ENCODE measurements at places on chromosomes 1 and 21. TPM values are rescaled to one million over a fixed set of nuclear protein-coding genes. Genes with fewer than 3 reads are reported as not detected.

The PPIAL4G gene
- total RNA-seq: not detected

The KRTAP21-2 gene
- total RNA-seq: not detected

The CNKSR1 gene
- 0.52 TPM for total RNA-seq

The SERINC2 gene
- 4.6 TPM for total RNA-seq

The KLHDC9 gene
- 5.3 TPM for total RNA-seq

The MROH7 gene
- total RNA-seq: not detected

The GPR137B gene
- total RNA-seq: 6.5 TPM

The TTC39A gene
- 2.3 TPM for total RNA-seq

The MAP3K7CL gene
- not detected for total RNA-seq

The CNR2 gene
- not detected for total RNA-seq

The BLACAT1 gene
- not detected for total RNA-seq

The HDAC1 gene
- total RNA-seq: 35.6 TPM

The RPL22 gene
- 298 TPM for total RNA-seq

The MYBPH gene
- total RNA-seq: not detected

The SKI gene
- 9.1 TPM for total RNA-seq

The PLA2G4A gene
- 40.9 TPM for total RNA-seq

The FNBP1L gene
- total RNA-seq: 21.3 TPM
